H9 (cell line): ENCODE measurements at places on chromosomes 2 and 18.

GRCh38 chr2:218963601-218964000 is 4.1 kb downstream of the CDK5R2 start:
- no peak for DNase-seq

DNA sequence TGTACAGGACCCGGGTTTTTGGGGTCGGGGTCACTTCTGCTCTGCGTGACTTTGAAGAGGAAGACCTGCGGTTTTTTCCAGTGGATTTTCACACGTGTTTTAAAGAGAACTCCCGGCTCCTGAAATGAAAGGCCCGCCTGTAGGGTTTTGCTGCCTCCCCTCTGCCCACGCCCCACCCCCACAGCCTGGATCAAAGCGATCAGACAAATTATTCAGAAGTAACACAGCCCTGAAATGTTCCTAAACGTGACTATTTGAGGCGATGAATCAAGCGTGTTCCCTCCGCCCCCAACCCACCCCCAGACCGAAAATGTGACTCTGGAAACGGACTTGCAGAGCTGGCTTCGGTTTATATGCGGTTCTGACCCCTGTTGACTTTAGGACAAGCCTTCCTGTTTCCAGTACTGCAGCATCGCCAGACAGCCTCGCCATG is 28.7 kb upstream of the SMIM21 start:
- no peak for DNase-seq

DNA sequence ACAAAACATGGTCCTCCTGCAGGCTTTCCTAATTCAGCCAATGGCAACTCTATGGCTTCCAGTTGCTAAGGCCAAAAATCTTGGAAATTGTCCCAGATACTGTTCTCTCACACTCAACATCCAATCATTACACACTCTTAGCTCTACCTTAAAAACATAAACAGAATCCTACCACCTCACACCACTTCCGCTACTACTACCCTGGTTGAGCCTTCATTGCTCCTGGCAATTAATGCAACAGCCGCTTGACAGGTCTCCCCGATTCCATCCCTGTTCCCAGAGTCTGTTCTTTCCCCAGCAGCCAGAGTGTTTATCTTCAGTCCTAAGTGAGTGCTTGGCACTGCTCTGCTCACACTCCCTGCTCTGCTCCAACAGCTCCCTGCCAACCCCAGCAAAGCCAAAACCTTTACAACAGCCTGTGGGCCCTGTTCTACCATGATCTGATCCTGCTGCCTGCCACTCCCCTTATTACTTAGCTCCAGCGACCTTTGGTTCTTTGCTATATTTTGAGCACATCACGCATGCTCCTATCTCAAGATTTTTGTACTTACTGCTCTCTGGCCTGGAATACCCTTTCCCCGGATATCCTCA is 67.5 kb upstream of the AMMECR1L start:
- no peak for DNase-seq

- no peak for DNase-seq
Measured at GRCh38 chr2:150885774-150886386, 375.8 kb downstream of the RBM43 start.

GRCh38 chr18:45173327-45173726 is 441.9 kb upstream of the SLC14A2 start:
- no peak for DNase-seq

DNA sequence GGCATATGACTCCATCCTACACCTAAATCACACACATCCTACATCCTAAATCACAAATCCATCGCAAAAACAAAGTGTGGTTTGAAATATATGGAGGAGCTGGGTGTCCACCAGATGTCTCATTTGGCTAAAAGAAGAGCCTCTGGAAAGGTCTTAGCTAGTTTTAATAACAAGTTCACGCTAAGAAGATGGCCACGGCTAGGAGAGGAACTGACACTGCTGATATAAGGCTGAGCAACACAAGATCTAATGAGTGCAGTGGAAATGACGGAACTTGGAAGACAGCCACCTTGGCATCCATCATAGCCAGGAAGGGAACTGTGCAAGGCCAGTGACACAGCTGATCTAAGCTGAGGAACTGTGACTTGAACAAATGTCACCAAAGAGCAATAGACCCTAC is 60.0 kb upstream of the AGAP1 start:
- DNase-seq, result no peak

- no peak for DNase-seq
Measured at GRCh38 chr2:105447476-105447875, 48.6 kb upstream of the FHL2 start.

DNA sequence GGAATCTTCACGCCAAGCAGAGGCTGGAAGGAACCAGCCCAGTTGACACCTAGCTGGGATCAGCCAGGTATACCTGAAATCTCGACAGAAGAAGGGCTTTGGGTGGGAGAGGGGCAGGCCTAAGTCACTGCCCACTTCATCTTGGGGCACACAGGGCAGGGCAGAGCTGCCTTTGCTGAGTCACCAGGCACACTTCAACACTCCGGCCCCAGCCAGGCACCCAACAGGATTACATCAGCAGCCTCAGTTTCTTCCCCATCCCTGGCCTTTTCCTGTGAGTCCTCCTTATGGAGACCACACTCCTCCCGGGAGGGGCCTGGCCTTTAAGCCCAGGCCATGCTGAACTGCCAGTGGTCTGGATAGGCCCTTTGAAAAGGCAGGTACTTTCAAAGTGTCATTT is 201.7 kb upstream of the HS6ST1 start:
- DNase-seq, result peak; percentile 11

GRCh38 chr2:194819367-194819766 is 837.7 kb upstream of the SLC39A10 start:
- no peak for DNase-seq

DNA sequence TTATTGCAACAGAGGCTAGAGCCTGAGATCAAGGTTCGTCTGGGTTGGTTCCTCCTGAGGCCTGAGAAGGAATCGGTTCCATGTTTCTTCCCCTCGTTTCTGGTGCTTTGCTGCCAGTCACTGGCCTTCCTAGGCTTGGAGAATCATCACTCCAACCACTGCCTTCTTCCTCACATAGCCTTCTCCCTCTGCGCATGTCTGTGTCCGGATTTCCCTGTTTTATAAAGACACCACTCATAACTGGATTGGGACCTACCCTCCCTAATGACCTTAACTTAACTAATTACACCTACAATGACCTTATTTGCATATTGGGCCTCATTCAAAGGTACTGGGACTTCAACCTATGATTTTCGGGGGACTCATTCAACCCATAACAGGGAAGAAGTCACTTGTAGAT is 119.8 kb upstream of the CCDC68 start:
- DNase-seq, result no peak

DNA sequence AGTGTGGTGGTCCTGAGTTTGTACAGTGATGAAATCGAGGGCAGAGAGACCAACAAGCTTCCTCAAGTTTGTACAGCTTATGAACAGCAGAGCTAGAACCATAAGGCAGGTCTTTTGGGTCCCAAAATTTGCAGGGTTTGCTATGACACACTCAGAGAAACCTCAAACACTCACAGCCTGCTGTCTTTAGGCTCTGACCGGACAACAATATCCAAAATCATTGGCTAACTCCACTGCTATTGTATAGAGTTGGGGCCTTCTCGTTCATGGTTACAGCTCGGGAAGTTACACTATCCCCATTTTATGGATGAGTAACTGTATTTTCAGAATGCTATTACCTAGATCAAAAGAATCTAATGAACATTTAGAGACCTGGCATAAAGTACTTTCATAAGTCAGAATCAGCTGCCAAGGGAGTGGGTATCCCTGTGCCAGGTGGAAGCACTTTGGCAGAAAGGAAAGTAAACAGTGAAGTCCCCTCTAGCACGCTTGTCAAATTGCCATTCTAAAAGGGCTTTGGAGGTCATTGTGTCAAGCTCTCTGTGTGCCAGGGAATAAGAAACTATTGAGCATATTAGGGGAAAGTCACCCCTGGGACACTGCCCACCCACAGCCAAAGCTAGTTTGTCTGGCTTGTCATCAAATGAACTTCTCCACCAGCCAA is 331.8 kb downstream of the ALK start:
- DNase-seq, result no peak

DNA sequence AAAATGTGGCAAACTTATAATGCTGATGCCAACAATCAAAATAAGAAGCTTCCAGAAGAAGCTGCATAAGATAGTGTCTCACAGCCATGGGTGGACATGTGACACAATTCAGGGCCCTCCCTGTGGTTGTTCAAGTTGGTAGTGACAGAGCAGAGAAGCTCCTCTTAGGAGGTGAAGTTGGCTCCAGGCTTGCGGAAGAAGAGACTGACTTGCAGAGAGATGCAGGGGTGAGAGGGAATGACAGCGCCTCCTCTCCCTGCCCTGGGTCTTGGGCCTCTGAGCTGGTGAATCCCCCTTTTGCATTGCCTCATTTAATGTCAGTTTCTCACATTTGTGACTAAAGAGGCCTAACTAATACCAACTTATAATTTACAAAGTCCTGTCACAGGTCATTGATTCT is 23.0 kb upstream of the RHOB start:
- DNase-seq, result peak; percentile 8

GRCh38 chr2:197278799-197279763 is 31.5 kb downstream of the ANKRD44 start:
- DNase-seq, result no peak

- no peak for DNase-seq
Measured at GRCh38 chr2:61288070-61288841, 126.3 kb downstream of the C2orf74 start.

DNA sequence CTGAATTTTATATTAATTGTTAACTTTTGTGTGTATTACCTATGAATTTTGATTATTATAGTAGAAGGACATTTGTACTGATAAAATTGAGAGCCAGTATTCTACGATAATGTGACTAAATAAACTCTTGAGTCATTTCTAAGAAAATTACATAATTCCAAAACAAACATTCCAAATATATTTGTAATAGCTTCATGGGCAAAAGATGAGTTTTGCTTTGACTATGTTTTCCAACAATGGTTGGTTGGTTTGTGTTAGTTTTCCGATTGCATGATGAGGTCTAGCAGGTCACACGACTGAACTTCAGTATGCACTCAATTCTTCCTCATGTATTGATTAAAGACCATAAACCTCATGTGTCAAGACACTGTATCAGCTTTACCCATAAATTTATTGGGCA is 71.7 kb upstream of the WDR75 start:
- no peak for DNase-seq

GRCh38 chr2:183081911-183082310 is 3.4 kb downstream of the DUSP19 start:
- DNase-seq, result no peak

- DNase-seq, result no peak
Measured at GRCh38 chr2:149924549-149925213, 337.1 kb upstream of the MMADHC start.

DNA sequence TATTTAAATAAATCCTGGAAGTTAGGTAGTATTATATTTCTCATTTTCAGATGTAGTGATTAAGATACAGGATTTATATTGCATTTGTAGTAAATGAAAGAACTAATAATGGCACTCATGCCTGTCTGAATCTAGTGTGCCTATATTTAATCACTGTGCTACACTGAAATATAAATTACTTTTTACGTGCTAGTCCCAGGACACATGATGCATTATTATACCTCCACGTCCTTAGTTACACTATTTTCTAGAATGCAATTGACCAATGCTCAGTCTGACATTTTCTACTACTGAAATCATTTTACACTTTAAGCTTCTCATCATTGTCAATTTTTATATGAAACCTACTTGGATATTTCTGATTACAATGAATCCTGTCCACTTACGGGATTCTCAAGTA is 80.9 kb upstream of the TMEFF2 start:
- DNase-seq, result no peak

DNA sequence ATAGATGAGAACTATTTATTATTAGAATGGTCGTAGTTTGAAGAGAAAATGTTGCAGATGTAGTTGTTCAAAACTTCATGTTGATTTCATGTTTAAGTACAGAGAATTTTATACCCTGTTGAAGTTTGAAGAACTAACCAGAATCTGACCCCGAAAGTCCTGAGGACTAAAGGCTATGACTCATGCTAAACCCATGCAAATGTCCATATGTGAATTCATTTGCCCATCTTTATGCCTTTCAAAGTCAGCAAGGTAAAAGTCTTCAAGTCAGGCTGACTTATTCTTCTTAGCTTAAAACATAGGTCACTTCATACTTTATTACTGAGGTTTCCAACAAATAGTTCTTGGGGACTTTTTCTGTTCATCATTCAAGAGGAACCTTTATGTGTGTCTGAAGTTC is 185.5 kb downstream of the CCDC85A start:
- no peak for DNase-seq

DNA sequence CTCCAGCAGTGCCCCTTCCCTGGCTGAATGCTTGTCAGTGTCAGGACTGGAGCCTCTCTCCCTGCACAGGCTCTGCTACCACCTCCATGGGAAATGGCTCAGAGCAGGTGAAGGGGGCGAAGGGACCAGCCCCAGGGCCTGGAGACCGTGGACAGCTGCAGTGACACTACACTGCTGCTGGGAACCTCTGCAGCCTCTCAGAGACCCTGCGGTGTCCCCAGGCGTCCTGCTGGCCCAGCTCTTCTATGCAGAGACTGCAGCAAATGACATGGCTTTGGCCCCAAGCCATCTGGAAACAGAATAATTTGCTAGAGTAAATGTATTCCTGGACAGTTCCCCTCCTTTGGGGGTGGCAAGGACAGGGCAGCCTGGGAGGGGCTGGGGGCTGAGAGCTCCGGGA is 53.2 kb downstream of the CIB4 start:
- peak; percentile 25 for DNase-seq

- DNase-seq, result no peak
Measured at GRCh38 chr2:47509250-47509649, 106.3 kb downstream of the MSH2 start.

- peak; percentile 63 for DNase-seq
Measured at GRCh38 chr2:186771850-186772463, 77.0 kb downstream of the ZSWIM2 start.

DNA sequence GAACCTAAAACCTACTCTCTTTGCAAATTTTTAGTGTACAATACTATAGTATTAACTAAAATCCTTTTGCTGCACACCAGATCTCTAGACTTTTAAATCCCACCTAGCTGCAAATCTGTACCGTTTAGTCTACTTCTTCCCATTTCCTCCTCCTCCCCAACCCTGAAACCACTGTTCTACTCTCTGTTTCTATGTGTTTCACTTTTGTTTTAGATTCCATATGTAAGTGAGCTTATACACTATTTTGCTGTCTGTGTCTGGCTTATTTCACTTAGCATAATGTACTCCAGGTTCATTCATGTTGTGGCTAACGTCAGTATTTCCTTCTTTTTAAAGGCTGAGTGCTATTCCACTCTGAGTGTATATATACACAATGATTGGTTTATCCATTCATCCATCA is 18.4 kb upstream of the DSC2 start:
- DNase-seq, result no peak

DNA sequence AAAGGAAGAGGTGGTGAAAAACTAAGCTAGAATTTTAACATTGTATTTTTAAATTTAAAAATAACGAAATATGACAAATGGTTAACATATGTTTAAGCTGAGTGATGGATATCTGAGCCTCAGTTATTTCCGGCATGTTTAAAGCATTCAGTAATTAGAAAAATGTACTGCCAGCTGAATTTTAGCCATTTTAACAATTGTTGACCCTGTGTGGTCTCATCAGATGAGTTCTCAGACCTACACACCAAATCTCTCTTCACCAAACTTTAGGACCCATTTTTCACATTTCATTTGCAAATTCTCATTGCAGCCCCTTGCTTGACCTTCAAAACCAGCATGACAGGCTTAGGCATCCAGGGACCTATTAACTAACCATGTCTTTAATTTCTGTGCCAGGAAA is 91.5 kb upstream of the RGPD4 start:
- DNase-seq, result no peak

- DNase-seq, result no peak
Measured at GRCh38 chr2:7572450-7572849, 655.2 kb downstream of the RNF144A start.
